T-helper 2 cell treated with Interferon-gamma antibody and Interleukin-4, amounts not matched to agents 5 μg/mL and 100 μg/mL, for 36 hours (primary cell): ENCODE measurements at places on chromosomes 6 and 20.

- DNase-seq = no peak
Measured at GRCh38 chr20:32227744-32228688, 20.3 kb downstream of the POFUT1 start.

GRCh38 chr6:72940265-72940664 is 285.0 kb downstream of the KHDC1L start:
- DNase-seq = no peak

GRCh38 chr6:27541212-27541932 is 68.5 kb upstream of the ZNF184 start:
- DNase-seq = no peak

GRCh38 chr6:159487636-159488035 is 205.4 kb downstream of the SOD2 start:
- no peak for DNase-seq

DNA sequence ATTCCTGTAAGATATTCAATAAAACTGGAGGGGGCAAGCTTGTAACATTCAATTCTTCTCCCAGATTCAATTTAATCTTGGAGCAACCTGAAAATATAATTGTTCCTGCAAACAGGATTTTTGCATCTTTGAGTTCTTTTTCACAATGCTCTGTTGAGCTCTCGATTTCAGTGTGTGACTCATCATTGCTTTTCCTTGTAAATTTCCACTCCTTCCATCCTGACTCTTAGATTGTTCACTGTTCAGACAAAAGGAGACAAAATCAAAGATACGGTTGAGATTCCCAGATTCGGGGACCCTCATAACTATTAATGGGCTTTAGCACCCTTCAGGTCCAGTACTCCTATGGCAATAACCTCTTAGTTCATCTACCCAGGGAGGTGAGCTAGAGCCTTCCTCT is 571.9 kb upstream of the CHD6 start:
- no peak for DNase-seq

DNA sequence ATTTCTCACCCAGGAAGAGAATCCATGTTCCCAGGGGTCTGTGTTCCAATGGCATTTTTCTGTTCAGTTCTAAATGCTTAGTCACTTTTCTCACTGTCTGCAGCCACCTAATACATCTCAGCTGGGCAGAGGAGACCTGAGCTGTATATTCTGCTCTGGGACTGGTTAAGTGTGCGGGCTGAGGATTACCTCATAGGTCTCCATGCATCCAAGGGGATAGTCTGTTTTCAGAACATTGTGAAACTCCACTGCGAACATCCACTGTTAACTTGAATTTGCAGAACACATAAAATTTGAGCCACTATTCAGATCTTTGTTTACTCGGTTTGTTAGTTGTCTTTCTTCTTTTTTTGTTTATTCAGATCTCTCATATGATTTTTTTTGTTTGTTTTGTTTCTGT is 947.1 kb downstream of the TFAP2A start:
- no peak for DNase-seq

DNA sequence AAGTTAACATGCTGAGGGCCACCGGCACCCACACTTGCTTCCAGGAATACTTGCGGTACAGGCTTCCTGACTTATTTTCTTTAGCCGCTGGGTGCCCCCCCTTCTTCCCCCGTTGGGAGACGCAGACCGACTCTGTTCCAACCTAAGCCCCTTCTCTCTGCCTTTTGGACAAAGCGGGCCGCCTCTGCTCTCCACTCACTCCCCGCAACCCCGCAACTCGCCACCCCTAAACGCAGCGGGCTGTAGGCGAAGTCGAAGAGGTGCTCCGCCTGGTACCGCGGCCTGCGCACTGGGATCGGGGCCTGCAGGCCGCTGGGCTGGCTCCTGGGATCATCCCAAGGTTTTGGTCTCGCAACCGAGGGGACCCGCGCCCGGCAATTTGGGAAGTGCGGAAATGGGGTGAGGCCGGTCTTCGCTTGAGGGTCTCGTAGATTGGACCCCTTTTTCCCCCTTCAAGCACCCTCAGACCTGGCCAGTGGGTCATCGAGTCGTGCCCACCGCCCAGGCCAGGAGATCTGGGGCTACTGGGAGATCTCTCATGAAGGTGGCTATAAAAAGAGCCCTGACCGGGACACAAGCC is 4.7 kb upstream of the FOXF2 start:
- DNase-seq = no peak

DNA sequence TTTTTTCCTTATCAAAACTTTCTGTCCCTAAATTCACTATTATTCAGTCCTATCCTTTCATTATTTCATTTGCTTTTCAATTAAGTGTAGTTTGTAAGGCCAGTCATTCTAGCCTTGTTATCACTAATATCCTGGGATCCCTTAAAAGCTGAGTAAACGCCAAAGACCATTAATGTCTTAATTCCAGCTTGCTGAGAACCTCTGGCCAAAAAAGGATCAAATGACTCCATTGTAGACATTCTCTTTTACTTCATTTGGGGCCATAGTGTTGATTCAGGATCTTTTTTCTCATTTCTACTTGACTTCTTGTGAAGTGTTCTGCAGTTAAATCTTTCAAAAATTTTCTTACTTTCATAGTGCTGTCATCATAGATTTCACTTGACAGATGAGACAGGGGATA is 379.7 kb downstream of the LAMA2 start:
- DNase-seq = no peak

DNA sequence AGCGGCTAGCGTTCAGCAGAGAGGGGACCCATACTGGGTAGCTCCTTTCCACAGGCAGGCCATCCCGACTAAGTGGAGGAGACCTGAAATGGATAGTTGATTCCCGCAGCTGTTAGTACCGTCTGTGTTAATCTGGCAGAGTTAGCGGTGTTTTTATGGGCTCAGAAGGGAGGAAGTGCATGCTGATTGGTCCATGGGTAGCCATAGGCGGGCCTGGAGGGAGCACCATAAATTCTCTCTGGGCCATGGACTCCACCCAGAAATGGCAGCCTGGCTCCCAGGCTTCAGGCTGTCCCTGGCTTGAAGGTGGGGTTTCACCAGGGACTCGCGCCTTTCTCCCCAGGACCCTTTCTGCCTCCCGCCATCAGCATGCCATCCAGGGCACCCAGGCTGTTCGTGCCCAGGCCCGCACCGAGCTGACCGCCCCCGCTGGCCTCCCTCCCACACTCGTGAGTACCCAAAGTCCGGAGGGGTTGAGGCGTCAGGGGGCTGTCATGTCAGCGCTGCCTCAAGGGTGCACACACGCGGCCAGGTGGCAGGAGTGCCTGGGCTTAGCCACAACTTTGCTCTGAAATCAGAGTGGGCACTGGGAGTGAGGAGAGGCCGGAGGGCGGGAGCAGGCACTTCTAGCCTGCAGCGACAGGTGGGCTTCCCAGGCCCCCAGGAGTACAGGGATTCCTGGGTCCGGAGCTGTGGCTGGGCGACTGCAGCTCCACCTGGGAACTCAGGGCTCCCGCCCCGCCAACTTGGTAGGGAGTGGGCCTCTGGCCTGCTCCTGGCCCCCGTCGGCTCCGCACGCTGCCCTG is 694.3 kb upstream of the FLRT3 start:
- DNase-seq = no peak

GRCh38 chr6:72783035-72783434 is 161.2 kb downstream of the KCNQ5 start:
- no peak for DNase-seq

- no peak for DNase-seq
Measured at GRCh38 chr6:25971187-25971821, 8.7 kb downstream of the TRIM38 start.

GRCh38 chr6:97275804-97276203 is 7.2 kb downstream of the MMS22L start:
- DNase-seq = no peak

- DNase-seq = no peak
Measured at GRCh38 chr6:76888351-76888750, 574.9 kb downstream of the HTR1B start.
